Fibroblast of pulmonary artery (primary cell): ENCODE measurements at places on chromosomes 13 and 19.

DNA sequence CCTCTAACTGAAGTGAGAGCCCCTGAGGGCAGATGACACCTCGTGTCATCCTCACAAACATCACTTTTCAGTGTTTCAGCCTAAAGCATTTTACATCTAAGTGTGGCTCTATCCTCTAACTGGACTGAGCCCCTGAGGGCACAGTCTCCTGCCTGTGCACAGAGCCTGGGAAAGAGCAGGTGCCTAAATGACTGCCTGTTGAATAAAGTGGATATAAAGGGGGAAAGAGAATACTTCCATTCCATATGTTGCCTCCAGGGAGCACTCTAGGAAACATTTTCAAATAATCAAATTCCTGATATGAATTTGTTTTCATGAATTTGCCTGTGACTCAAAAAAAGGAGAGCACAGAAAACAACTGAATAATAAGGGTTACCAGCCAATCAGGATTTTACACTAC lies 32.2 kb downstream of the CNMD start:
- no peak for DNase-seq

DNA sequence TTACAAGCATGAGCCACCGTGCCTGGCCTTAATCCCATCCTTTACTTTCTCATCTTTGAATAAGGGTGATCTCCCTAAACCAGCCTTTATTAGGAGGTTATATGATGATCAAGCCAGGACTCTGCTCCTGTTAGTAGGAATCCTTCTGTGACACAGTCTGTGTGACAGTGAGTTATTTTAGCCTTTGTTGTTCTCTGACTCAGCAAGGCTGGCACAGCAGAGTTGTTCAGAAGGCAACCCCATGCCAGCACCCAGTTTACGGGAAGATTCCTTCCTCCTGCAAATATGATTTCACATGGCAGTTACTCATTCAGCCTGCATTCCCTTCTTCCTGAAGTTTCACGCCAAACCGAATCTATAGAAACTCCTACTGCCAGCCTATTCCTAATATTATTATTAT lies 10.5 kb upstream of the MIER2 start:
- DNase-seq: no peak

GRCh38 chr13:86368924-86369323 lies 569.7 kb upstream of the SLITRK6 start:
- no peak for DNase-seq

DNA sequence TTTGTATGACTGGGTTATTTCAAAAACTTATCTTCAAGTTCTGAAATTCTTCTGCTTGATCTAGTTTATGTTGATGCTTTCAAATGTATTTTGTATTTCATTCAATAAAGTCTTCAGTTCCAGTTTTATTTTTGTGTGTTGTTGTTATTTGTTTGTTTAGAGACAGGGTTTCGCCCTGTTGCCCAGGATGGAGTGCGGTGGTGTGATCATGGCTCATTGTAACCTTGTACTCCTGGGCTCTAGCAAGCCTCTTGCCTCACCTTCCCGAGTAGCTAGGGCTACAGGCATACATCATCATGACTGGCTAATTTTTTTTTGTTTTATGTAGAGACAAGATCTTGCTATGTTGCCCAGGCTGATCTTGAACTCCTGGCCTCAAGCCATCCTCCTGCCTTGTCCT lies 40.3 kb upstream of the ARHGEF7 start:
- peak; percentile 8 for DNase-seq

GRCh38 chr19:18646535-18647370 lies 9.9 kb downstream of the KLHL26 start:
- DNase-seq: no peak

- DNase-seq: no peak
These were observed 127.6 kb downstream of the RNF17 start for GRCh38 chr13:24891476-24892108.

- DNase-seq: peak; percentile 36
These were observed 718 bp downstream of the CDK8 start for GRCh38 chr13:26254583-26255111.

DNA sequence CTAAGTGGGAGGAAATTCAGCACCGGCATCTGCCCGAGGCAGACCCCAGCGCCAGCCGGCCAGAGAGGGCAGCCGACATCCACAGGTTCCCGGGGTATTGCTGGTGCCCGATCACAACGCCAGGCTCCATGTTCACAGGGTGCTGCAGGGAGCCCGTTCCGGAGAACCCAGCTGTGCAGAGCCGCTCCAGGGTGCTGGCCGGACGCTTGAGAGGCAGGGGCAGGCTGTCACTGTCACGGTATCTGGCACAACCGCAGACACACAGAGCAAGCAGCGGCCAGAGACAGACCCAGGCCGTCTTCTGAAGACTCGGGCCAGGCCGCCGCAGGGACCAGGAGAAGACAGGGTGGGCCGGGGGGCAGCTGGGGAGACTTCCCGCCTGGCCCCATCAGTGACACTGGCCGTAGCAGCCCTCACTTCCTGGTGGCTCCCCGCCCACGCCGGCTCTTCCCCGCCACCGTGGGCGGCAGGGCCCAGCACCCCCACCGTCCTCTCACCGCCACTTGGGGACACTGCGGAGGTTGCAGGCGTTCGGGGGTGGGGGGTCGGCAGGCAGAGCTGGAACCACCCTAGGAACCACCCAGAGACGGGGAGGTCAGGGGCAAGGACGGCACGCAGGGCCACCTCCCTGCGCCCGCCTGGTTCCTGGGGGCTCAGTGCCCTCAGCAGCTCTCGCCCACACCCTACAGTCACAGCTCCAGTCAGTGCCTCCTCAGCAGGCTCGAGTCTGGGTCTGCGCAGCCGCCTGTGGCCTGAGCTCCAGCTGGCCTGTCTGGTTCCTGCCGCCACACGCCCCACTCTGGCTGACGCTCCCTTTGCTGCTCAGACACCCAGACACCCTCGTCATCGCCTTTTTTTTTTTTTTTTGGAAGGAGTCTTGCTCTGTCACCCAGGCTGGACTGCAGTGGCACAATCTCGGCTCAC lies 3.8 kb downstream of the RNF126 start:
- no peak for DNase-seq
